Pulmonary artery endothelial cell (primary cell): ENCODE measurements at places on chromosomes 6 and 20. TPM values are rescaled to one million over a fixed set of nuclear protein-coding genes. Genes with fewer than 3 reads are reported as not detected.
A peak's percentile ranks its signal among the peaks of the same experiment; 100 is the strongest.

DNA sequence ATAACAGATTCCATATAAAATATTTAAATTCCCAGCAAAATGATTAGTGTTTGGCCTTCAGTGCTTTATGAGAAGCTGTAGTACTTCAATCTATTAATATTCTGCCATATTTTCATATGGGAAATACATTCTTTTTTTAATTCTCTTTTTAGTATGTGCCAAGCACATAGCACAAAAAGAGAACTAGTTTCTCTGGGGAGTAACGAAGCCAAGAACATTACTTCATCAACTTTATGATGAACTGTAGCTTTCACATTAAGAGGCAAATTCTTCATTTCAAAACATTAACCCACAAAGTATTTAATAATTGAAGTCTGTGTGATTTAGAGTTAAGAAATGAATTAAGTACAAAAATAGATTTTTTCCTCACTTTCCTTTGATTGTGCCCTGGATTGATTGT lies 281.0 kb upstream of the EYS start:
- no peak for DNase-seq

GRCh38 chr20:1010659-1011058 lies 8.5 kb upstream of the RSPO4 start:
- no peak for DNase-seq

DNA sequence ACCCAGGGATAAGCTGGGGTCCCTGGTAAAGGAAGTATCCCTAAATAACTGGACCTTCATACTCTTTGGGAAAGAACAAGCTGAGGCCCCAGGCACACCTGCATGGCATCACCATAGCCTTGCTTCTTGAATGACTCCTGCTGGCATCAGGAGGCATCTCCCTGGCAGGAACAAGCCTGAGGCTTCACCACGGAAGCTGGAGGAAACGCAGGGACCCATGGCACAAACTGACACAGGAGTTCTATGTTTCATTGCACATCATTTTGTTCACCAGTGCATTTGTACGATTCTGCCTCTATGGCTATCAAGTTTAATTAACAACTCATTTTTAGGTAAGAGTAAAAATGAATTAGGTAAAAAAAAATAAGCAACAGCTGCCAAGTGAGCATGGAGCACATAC lies 619 bp upstream of the PDE7B start:
- no peak for DNase-seq

- no peak for DNase-seq
Observed at GRCh38 chr20:32649697-32650400, 23.9 kb downstream of the C20orf203 start.

GRCh38 chr6:23927935-23928334 lies 198.1 kb upstream of the NRSN1 start:
- DNase-seq, result no peak

- no peak for DNase-seq
Observed at GRCh38 chr6:158268361-158269147, 43.7 kb upstream of the TULP4 start.

DNA sequence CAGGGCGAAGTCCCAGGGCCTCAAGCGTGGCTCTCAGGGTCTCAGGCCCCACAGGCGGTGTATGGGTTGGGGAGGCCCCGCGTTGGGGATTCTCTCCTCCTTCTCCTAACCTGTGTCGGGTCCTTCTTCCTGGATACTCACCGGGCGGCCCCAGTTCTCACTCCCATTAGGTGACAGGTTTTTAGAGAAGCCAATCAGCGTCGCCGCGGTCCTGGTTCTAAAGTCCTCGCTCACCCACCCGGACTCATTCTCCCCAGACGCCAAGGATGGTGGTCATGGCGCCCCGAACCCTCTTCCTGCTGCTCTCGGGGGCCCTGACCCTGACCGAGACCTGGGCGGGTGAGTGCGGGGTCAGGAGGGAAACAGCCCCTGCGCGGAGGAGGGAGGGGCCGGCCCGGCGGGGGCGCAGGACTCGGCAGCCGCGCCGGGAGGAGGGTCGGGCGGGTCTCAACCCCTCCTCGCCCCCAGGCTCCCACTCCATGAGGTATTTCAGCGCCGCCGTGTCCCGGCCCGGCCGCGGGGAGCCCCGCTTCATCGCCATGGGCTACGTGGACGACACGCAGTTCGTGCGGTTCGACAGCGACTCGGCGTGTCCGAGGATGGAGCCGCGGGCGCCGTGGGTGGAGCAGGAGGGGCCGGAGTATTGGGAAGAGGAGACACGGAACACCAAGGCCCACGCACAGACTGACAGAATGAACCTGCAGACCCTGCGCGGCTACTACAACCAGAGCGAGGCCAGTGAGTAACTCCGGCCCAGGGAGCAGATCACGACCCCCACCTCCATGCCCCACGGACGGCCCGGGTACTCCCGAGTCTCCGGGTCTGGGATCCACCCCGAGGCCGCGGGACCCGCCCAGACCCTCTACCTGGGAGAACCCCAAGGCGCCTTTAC lies at the start of gene HLA-G:
HLA-G (plus strand) TSS at position 247 of the 892 bp plus-strand sequence; CDS start at position 267, 20 bp downstream.
- DNase-seq, result no peak

GRCh38 chr6:41588111-41588510 lies 41.9 kb downstream of the FOXP4 start:
- no peak for DNase-seq

DNA sequence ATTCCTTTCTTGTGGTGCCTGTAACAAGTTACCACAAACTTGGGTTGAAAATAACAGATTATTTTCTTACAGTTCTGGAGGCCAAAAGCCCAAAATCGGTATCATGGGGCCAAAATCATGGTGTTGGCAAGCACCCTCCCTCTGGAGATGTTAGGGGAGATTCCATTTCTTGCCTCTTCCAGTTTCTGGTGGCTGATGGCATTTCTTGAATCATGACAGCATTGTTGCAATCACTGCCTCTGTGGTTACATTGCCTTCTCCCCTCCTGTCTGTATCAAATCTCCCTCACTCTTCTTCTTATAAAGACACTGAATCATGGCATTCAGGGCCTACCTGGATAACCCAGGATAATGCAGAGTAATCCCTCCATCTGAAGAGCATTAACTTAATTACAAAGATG lies 17.9 kb upstream of the TENT5A start:
- no peak for DNase-seq

- DNase-seq, result no peak
Observed at GRCh38 chr6:7895125-7895423, 15.5 kb downstream of the TXNDC5 start.

DNA sequence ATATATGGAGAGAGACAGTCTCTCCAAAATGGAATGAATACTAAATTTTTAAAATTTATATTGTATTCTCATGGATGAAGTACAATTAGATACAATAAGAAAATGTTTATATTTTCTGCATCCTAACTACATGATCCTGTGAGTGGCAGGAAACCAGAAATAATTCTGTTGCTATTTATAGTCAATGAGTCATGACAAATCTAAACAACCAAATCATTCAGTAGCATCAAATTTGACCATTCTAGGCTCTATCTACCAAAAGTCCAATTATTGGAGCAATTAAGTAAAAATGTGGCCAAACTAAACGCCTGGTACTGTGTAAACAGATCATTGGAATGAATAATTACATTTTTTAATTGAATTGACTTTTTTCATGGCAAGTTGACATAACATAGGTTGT lies 959.8 kb downstream of the EPHA7 start:
- no peak for DNase-seq

- no peak for DNase-seq
Observed at GRCh38 chr6:122839906-122840305, 50.8 kb downstream of the SMPDL3A start.

- no peak for DNase-seq
Observed at GRCh38 chr6:3697609-3698008, 53.9 kb downstream of the PXDC1 start.

GRCh38 chr6:168953461-168953860 lies 300.2 kb downstream of the THBS2 start:
- DNase-seq, result no peak

GRCh38 chr6:114267897-114268296 lies 74.9 kb downstream of the HS3ST5 start:
- no peak for DNase-seq

DNA sequence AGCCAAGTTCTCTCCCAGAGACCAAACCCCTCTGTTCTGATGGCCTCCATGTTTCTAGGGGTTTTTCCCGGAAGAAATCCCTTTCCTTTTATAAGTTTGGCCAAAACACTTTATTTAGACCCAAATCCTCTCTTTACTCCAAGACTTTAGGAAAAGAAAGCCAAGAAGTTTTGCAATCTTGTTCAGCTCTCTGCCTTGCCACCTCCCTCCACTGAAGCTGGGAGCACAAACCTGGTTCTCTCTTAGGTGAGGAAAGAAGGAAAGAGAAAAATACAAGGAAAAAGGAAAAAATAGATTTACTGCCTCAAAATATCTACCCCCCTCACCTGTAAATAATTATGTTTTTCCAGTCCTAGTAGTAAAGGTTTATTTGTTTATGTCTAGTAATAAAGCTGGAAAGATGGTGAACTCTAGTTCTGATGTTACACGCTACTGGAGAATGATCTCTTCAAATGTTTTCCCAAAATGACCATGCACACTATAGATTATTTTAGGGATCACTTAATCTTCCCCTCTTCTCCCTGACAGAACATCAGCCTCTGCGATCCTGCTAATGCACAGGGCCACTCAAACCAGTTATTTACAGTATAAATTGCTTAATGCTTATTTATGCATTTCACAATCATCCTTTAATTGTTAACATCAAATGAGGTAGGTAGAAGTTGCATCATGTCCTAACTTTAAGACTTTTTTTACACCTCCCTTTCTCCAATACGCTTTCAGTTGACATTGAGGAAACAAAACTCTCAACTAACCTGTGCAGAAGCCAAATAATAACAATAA lies 10.9 kb upstream of the ARG1 start:
- no peak for DNase-seq

DNA sequence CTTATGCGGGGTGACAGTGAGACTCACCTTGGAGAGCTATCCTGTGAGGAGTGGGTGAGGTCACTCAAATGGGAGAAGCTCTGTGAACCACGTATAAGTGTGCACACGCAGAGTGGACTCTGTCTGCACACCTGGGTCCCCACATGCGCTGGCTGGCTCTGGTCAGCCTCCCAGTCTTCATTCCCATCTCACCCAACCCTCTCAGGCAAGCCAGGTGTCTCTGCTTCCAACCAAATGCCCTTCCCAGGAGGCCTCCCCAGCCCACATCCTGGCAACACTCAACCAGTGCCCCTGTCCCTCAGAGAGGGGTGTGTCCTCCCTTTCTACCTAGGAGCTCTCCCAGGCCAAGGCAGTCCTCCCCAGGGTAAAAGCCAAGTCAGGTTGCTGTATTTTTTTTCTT lies 8.0 kb upstream of the PI16 start:
- DNase-seq, result no peak

DNA sequence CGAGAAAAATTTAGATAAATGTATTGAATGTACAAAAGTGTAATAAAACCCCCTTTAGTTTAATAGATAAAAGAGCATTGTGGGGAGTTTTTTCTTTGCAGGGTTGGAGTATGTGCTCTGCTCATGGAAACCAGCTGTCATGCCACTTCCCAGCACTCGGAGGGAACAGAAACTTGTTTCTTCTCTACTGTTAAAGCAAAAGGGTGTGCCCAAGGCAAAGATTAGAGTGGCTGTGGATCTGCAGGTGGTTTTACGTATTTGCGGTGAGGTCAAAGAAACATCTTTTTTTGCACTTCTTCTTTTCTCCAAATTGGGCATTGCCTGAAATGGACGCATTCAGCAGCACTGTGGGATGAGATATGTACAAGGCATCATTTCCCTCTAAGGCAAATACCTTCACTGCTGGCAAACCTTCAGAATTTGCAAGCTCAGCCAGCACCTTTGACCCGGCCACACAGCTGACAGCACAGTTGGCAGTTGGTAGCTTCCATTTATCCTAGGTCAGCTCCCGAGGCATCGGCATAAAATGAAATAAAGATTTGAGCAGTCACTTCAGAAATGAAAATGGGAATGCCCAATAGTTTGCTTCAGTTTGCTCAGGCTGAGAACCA lies 178.4 kb upstream of the EYA4 start:
- no peak for DNase-seq

- DNase-seq, result peak; percentile 26
Observed at GRCh38 chr6:25014791-25015560, 79.2 kb upstream of the RIPOR2 start.

DNA sequence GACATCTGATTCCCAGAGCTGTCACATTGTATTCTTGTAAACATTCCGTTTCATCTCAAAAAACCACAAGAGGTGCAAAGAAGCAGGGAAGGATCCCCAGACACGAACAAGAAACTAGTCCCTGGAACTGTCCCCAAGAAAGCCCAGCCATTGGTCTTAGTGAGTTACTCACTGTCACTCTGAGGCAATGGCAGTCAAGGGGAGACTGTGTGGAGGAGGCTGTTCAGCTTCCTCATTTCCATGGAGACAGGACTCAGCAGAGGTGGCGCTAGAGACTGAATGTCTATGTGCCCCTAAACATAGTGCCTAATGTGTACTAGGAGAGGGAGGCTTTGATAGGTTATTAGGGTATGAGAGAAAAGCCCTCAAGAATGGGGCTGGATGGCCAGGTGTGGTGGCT lies 11.1 kb downstream of the ULBP1 start:
- no peak for DNase-seq

OR2J3 gene
- not detected in 2 replicates for total RNA-seq

ATP9A gene
- total RNA-seq, result 31.1 TPM in 2 replicates

TDRD6 gene
- total RNA-seq, result 0.04 TPM in 1 of 2 replicates, not detected in the other

ECT2L gene
- not detected in 2 replicates for total RNA-seq

TTK gene
- 16.6 and 33.0 TPM in 2 replicates for total RNA-seq

KIFC1 gene
- 19.9 and 40.4 TPM in 2 replicates for total RNA-seq

C2 gene
- total RNA-seq, result not detected in 2 replicates

MYB gene
- 0.13 and 0.18 TPM in 2 replicates for total RNA-seq

CEP57L1 gene
- 22.0 and 30.3 TPM in 2 replicates for total RNA-seq

FNDC1 gene
- total RNA-seq, result not detected in 2 replicates

LY6G6D gene
- total RNA-seq, result not detected in 2 replicates
